NCI-H748 treated with DMSO at 0.1 percent for 48 hours (cell line): ENCODE measurements at places on chromosomes 12 and 14.

DNA sequence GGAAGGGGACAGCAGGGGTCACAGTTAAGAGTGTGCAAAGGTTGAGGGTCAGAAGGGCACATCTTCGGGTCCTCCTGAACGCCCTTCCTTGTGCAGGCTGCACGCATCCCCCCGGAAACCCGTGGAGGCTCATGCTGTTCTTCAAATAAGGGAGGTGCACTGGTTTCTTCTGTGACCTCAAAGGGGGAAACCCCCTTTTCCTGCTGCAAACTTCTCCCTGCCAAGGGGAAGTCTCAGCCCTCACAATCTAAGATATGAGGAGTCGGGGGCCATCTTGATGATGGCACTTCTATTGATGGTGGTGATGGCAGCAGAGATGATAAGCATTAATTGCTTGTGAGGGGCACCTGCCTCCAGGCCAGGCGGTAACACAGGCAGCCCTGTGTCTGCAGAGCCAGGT is 40.0 kb downstream of the ISCA2 start:
- no peak for DNase-seq

GRCh38 chr14:77889971-77890442 is 90.1 kb downstream of the ADCK1 start:
- DNase-seq, result no peak

DNA sequence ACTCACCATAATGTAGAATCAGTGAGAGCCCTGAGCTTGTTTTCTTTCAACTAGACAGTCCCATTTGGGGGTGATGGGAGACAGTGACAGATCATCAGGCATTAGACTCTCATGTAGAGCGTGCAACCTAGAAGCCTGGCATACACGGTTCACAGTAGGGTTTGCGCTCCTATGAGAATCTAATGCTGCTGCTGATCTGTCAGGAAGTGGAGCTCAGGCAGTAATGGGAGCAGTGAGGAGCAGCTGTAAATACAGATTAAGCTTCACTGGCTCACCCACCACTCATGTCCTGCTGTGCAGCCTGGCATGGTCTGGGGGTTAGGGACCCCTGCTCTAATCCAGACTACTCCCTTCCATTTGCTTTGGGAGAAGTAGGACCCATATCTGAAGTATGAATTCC is 55.6 kb downstream of the FNTB start:
- no peak for DNase-seq

GRCh38 chr12:67942724-67943123 is 46.5 kb upstream of the IFNG-AS1 start:
- DNase-seq, result no peak

- DNase-seq, result no peak
Observed at GRCh38 chr12:52205612-52206303, 13.9 kb upstream of the KRT80 start.

DNA sequence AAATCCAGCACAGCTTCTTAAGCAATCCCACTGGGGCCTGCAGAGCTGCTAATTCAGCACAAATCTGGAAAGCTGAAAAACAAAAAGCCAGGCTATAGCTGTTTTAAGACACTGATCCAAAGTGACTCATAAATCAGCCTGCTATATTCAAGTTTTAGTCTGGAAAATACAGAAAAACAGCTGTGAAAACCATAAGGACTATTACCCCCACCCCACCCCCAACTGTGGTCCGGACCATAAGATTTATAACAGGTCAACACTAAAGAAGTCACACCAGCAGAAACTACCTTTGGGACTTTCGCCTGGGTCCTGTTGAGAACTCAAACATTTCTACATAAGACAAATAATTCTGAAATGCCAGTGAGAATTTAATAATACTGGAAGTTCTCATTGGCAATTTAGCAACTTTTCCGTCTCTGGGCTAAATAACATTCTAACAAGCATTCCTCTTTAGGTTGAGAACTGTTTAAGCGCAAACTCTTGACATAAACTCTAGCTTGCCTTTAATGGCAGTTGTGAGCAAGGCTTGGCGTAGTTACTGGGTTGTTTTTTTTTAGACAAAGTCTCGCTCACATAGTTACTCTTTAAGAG is 3.3 kb downstream of the LRIG3 start:
- DNase-seq, result no peak

GRCh38 chr14:39367387-39367751 is 64.9 kb downstream of the FBXO33 start:
- DNase-seq, result no peak

DNA sequence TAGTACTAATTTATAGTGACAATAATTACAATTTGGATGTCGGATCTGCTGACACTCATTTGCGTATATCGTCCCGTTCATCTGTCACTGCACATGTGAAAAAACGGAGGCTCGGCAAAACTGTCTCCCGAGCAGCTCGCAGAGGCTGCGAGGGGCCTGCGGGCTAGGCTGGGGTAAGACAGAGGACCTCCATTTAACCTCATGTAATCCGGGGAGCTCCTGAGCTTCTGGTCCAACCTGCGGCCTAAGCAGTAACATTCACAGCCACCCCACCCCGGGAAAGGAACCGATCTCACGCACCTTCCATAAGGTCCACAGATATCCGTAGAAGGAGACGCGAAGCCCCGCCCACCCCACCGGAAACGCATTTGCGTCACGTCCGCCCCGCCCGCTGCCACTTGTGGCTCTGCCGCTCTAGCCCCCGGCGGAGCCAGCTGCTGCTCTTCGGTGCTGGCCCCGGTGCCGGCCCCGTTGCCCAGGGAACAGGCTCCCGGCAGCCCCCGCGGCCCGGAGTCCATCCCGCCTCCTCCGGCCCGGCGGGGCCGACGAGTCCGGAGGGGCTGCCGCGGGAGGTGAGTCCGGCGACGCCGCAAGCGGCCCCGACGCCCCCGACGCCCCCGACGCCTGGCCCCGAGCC is at the start of the genes CINP and TECPR2:
CINP (minus strand) TSS at position 346 of the 637 bp plus-strand sequence; CDS start at position 307, 39 bp downstream.
TECPR2 (plus strand) TSS at position 397 of the 637 bp plus-strand sequence. CDS start 13,781 bp downstream, outside the sequence.
- peak; percentile 93 for DNase-seq

- DNase-seq, result no peak
Observed at GRCh38 chr12:132259364-132259871, 70.0 kb downstream of the GALNT9 start.

DNA sequence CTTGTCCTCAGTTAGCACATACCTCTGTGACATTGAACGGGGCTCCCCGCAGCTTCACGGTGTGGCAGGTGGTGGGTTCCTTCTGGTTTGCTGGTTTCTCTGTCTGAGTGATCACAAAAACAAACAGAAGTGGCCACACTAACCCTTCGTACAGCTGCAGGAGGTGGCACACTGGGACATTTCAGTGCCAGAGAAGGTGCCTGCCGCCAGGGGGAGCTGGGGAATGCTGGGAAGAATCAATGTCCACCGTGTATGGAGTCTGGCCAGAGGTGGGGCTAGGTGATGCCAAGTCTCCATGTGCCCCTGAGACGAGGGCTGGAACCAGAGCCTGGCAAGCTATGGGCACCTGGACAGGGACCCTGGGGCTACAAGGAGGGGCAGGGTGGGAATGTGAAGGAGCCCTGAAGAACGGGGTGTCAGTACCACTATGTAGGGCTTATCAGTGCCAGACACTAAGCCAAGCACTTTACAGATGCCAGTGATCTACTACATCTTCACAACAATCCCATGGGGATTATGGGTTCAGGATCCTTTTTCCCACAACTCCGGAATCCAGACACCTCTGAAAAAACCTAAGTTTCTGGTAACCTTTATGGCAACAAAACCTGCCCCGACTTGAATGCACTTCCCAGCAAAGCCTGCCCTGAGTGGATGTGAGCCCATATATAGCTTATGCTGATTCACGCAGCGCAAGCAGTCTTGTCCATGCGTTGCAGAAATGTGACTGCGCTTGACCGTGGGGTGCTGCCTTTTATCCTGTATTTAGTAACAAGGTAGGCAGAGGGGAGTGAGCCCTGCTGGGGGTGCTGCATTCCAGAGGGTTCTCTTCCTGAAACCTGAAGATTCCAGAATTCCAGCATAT is 10.8 kb downstream of the RBM19 start:
- no peak for DNase-seq

- no peak for DNase-seq
Observed at GRCh38 chr14:101873991-101874390, 90.4 kb upstream of the DYNC1H1 start.

GRCh38 chr14:100547633-100548294 is 39.5 kb downstream of the BEGAIN start:
- DNase-seq, result no peak

DNA sequence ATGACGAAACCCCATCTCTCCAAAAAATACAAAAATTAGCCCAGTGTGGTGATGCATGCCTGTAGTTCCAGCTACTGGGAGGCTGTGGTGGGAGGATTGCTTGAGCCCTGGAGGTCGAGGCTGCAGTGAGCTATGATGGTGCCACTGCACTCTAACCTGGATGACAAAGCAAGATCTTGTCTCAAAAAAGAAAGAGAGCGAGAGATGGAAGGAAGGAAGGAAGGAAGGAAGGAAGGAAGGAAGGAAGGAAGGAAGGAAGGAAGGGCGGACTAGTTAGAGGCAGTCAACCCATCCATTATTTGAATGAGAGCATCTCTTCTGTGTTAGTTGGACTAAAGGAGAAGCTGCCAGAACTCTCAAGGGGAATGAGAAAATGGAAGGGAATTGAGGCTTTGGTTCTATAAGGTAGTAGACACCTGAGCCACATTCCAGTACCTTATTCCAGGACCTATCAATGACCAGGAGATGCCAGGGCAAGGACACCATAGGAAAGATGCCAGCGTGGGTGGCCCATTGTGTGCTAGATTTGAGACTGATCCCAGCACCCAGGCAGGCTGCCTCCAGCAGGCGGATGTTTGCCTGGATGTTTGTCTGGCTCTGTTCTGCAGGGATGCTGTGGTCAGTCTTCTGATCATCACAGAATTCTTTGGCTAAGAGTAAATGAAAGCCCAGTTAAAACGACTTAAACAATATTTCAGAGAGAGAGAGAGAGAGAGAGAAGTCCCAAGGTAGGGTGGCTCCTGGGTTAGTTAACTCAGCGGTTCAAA is 11.5 kb upstream of the P2RX7 start:
- DNase-seq, result no peak

- DNase-seq, result peak; percentile 44
Observed at GRCh38 chr12:109718390-109718789, 4.8 kb downstream of the FAM222A start.

GRCh38 chr12:15701206-15701605 is 88.0 kb downstream of the EPS8 start:
- no peak for DNase-seq

- no peak for DNase-seq
Observed at GRCh38 chr12:9619411-9620179, 11.9 kb upstream of the KLRB1 start.

DNA sequence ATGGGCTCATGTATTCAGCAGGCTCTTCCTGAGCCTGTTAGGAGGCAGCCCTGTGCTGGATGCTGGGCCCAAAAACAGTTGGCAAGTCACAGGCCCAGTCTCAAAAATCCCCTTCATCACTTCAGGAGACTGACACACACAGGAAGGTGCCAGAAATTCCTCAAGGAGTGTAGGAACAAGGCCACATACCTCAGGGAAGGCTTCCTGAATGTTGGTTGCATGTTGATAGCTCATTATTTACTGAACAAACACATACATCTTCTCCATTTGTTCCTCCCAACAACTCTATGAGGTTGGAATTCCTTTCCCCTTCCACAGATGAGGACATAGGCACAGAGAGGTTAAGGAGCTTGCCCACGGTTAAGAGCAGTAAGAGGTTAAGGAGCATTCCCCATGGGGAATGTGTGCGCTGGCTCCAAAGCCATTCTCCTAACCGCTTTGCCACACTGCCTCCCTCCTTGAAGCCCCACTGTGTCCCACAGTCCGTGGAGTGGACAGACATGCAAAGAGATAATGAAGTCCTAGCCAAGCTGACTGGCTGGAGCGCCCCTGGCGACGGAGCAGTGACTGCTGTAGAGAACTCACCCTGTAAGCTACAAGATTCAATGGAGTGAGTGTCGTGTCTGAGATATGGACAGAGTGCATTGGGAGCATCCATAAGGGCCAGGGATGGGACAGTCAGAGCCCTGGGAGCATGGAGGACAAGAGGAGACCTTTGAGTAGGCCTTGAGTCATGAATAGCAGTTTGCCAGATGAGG is 3.3 kb downstream of the HHIPL1 start:
- DNase-seq, result no peak

- DNase-seq, result no peak
Observed at GRCh38 chr14:71606064-71606463, 326.2 kb upstream of the RGS6 start.

- no peak for DNase-seq
Observed at GRCh38 chr14:68787092-68787992, 5.5 kb downstream of the ZFP36L1 start.

- DNase-seq, result no peak
Observed at GRCh38 chr12:52494518-52494917, 1.5 kb upstream of the KRT6A start.

DNA sequence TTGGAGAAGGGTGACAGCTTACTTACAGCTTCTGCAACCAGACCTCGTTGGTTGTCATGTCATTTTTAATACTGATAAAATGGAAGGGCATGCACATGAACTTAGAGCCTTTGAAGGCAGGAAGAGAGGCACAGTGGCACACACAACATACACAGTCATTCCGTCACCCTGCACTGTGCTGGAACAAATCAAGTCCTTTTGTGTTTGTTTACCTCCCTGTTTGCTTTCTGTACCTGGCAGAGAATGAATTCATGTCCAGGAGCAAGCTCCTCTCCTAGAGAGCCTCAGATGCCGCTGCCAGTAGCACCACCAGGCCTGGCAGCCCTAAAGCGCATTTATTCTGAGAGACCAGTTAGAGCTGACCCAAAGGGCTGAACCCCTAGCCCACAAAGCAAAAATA is 460.3 kb downstream of the EGLN3 start:
- no peak for DNase-seq

DNA sequence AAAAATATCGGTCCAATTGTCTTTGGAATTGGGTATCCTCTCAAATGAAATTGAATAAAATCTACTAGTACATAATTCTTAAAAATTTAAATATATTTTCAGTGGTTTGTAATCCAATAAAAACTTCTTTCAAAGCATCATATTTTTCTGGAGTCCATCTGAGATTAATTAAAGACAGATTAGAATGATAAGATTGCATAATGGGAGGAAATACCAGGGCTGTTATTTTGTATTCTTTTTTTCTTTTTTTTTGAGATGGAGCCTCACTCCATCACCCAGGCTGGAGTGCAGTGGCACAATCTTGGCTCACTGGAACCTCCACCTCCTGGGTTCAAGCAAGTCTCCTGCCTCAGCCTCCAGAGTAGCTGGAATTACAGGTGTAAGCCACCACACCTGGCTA is 103.8 kb downstream of the TMTC3 start:
- DNase-seq, result no peak

DNA sequence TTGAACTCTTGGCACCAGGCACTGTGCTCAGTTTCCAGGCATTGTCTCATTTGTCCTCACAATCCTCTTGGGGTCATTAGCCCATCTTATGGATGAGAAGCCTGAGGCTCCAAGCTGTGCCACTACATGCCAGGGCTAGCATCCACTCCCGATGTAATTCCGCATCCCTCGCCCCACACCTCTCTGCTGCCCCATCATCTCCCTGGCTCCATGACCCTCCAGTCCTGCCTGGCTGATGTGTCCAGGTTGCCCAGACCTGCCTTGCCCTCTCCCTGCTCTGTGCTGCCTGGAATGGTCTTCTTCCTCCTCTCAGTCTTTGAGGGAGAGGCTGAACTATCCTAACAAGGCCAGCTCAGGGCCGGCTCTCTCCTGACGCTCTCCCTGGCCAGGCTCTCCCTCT is 27.5 kb downstream of the PIGH start:
- no peak for DNase-seq

- DNase-seq, result no peak
Observed at GRCh38 chr12:77847680-77848431, 17.2 kb downstream of the NAV3 start.

- no peak for DNase-seq
Observed at GRCh38 chr12:109833307-109834189, at the start of gene TRPV4. Gene TRPV4, minus strand, starts transcription at chr12:109833398. Its CDS starts 18,602 bp downstream, at chr12:109814796.
